ENCODE measurements at places on chromosomes 13 and 19. TPM values are rescaled to one million over a fixed set of nuclear protein-coding genes. Genes with fewer than 3 reads are reported as not detected.
A peak's percentile ranks its signal among the peaks of the same experiment; 100 is the strongest.

GRCh38 chr13:42894765-42895243 is 97.2 kb downstream of the EPSTI1 start:
- DNase-seq, result peak; percentile 49

DNA sequence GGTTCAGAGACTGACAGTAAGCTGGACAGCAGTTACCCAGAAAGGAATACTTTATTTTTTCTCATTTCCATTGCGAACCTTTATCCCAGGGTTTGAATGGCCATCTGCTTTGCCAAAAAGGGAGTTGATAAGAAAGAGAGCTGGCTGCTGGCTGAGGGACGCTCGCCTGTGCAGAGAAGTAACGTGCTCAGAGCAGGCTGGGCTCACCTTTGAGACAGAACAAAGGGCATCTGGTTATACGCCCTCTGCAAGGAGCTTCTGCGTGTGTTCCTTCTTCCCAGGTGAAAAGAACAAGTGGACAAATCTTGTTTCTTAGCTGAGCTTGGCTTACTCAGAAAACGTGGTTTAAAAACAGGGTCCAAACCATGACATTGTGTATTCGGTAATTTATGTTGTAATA is 47.4 kb downstream of the EFNB2 start:
- DNase-seq, result no peak

GRCh38 chr13:98999639-98999952 is 21.7 kb upstream of the DOCK9 start:
- no peak for DNase-seq

DNA sequence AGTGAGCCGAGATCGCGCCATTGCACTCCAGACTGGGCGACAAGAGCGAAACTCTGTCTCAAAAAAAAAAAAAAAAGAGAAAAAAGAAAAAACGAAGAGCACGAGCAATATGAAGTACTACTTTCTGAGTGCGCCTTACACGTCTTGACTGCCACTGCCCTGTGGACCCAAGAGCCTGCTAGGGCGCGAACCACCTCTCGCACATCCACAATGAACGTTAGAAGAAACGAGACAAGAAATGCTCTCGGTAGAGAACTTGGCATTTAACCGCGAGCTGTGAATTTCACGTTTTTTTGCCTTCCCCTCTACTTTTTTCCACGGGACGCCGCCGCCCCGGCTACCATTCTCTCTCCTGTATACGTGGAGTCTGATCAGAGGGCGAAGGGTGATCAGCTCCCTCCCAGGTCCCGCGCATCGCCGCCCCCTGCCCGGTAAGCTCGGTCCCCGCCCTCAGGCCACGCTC is 454 bp downstream of the TIMM44 start:
- DNase-seq, result no peak

The TEX101 gene
- not detected for total RNA-seq

GRCh38 chr13:96779691-96780090 is 214.6 kb downstream of the OXGR1 start:
- DNase-seq, result no peak

GRCh38 chr13:41691274-41691673 is 233.9 kb downstream of the RGCC start:
- DNase-seq, result no peak

GRCh38 chr19:30551271-30551670 is 179.1 kb downstream of the ZNF536 start:
- DNase-seq, result no peak

The PSPN gene
- 1.3 TPM for total RNA-seq

DNA sequence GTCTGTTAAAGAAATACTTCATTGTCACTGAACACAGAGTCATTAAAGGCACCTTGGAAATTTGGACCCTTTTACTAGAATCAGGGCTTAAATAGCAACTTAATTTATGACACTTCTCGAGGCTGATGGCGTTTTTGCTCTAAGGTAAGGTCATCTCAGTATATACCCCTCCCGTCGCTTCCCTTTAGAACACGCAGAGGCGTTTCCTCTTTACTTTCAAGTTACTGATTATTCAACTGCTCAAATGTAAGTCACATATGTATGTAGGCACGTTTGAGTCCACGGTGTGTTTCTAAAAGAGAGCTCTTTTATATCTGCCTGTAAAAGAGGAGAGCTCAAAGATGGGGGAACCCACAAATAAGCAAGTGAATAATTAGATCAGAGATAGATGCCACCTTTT is 181.5 kb downstream of the TSHZ3 start:
- DNase-seq, result no peak

The LGALS7B gene
- total RNA-seq, result not detected

GRCh38 chr13:63044589-63045313 is 1629.1 kb upstream of the PCDH20 start:
- DNase-seq, result no peak

GRCh38 chr13:85080691-85081090 is 718.5 kb downstream of the SLITRK6 start:
- DNase-seq, result peak; percentile 6

DNA sequence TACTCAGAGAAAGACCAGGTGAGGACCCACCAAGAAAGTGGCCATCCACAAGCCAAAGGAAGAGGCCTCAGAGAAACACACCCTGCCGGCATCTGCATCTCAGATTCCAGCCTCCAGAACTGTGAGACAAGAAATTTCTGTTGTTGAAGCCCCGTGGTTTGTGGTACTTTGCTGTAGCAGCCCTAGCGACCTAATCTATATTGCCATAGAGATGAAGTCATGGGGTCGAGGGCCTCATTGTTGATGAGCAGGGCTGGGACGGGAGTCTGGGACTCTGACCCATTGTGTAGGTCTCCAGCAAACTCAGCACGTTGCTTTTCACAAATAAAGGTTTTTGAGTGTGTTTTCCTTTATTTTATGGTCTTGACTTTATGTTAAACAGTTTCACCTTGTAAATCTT is 174.9 kb downstream of the TNFSF13B start:
- DNase-seq, result no peak

GRCh38 chr13:113139577-113139976 is 17.0 kb downstream of the F10 start:
- no peak for DNase-seq

GRCh38 chr13:25292301-25292700 is 5.0 kb upstream of the MTMR6 start:
- DNase-seq, result no peak

DNA sequence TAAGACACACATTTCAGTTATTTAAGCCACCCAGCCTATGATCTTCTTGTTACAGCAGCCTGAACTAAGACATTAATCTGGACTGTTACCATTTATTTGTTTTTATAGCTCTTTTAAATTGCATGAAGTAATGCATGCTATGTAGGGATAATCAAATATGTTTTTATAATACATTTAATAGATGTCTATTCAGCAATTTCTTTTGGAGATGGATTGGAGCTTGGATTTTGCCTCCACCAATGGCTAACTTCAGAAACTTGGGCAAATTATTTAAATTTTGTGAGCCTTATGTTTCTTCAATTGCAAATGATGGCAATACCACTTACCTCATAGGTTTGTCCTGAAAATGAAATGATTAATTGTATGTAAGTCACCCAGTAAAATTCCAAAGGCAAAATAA is 288.7 kb downstream of the GPC6 start:
- DNase-seq, result no peak

DNA sequence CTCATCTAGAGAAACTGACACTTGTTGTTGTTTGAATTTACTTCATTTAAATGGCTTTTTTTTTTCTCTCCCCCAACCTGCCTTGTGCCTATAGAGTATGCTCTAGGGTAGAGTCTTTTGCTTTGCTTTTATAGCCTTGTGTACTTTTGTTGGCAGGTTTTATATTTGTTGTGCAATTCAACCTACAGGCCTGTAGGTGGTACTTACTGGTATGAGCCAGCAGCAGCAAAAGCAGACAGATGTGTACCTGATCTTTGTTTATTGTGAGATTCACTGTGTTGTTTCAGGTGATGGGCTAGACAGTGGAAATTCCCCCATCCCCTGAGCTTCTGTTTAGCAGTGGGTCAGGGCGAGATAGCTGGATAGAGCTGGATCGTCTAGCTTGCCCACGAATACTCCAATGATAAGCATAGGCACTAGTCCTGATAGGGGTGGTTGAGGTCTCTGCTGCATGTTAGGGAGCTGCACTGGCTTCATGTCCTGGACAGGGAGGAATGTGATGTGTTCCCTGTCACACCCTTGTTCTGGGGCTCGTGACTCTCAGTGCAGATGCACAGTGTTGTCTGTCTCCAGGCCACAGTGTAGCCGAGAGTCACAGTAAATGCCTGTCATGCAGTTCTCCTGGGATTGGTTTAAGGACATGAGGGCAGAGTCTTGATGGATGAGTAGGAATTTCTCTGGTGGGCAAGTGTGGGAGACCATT is 21.3 kb downstream of the DNAJC3 start:
- DNase-seq, result no peak

GRCh38 chr13:41345914-41346589 is 35.0 kb downstream of the NAA16 start:
- no peak for DNase-seq

The EID2B gene
- total RNA-seq, result 2.3 TPM

GRCh38 chr13:60590800-60591747 is 194.1 kb downstream of the TDRD3 start:
- no peak for DNase-seq

DNA sequence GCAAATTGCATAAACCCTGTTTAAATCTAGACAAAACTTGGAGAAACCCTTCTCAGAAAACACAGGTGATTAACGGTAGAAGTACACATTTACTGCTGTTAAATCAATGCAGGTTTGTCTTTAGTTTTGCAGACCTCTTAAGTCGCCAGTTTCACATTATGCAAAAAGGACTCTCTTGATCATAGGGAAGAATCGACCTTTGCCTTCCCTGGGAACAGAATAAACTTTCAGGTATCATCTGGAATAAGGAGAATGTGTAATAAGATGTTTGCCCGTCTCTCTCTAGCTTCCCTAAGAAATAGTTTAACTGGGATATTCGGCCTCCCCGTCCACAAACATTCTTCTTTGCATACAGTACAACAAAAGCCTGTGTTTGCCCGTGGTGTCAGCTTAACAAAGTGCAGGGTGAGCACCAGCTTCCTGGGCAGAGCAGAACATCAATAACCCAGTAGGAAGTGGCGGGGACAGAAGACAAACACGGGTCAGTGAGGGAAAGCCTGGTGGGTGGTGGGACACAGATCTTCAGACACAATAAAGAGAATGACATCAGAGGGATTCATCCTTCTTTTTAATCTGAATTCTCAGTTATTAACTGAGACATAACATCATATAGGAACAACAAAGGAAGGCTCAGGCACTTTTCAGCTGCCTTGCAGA is 1077.7 kb upstream of the SLC10A2 start:
- DNase-seq, result no peak

GRCh38 chr13:101970341-101970740 is 431.5 kb downstream of the FGF14 start:
- DNase-seq, result no peak

All from PC-9 (cell line).